ENCODE measurements at places on chromosomes 4 and X. TPM values are rescaled to one million over a fixed set of nuclear protein-coding genes. Genes with fewer than 3 reads are reported as not detected.

- no peak overlapping the region for H3K4me3 ChIP-seq
- no peaks in the 10 kb centered on the region for H3K27me3 ChIP-seq
- H3K36me3 ChIP-seq = no peaks in the 10 kb centered on the region
- DNase-seq = no peak
Observed at GRCh38 chr4:124945422-124945821, 232.9 kb upstream of the ANKRD50 start.

DNA sequence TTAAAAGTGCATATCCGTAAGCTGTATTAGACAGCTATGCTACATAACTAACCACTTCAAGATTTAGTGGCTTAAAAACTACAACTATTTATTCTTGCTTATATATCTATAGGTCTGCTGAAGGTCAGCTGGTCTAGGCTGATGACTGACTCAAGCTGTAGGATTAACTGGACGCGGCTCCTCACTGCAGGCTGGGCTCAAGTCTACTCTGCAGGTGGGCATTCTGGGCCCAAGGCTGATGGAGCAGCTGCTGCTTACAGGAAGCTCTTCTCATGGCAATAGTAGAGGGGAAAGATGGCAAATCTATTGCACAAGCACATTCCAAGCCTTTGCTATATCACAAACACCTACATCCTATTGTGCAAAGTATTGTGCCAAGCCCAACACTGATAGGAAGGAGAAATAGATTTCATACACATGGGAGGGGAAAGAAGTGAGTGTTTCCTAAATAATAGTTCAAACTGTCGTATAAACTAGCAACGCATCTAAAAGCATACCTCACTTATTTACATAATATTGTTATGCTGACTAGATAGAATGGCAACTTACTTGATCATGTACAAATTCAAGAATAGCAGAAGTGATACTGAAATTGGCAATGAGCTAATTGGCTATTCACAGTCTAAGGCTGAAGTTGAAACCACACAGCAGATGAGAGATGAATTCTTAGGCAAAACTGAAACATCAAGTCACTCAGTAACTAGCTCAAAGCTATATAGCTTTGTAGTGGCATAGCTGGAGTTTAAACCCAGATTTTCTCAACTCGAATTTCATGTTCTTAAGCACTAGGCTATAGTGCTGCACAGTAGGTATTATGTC is 263.8 kb downstream of the NKX6-1 start:
- H3K4me3 ChIP-seq = no peak overlapping the region
- no peaks in the 10 kb centered on the region for H3K36me3 ChIP-seq
- H3K4me1 ChIP-seq = no peaks in the 10 kb centered on the region
- DNase-seq = no peak

DNA sequence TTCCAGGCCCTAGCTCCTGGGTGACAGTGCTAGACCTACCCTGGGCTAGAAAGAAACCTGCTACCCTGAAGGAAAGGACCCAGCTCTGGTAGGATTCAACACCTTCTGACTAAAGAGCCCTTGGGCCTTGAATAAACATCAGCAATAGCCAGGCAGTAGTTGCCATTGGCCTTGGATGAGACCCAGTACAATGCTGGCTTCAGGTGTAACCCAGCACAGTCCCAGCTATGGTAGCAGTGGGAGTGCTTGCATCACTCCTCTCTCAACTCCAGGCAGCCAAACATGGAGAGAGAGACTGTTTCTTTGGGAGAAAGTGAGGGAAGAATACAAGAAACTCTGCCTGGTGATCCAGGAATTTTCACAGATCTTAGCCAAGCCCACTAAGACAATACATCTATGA is 73.5 kb upstream of the CXorf66 start:
- H3K4me3 ChIP-seq = no peak overlapping the region
- DNase-seq = no peak
- no peak overlapping the region for H3K27ac ChIP-seq
- no peaks in the 10 kb centered on the region for H3K36me3 ChIP-seq

DNA sequence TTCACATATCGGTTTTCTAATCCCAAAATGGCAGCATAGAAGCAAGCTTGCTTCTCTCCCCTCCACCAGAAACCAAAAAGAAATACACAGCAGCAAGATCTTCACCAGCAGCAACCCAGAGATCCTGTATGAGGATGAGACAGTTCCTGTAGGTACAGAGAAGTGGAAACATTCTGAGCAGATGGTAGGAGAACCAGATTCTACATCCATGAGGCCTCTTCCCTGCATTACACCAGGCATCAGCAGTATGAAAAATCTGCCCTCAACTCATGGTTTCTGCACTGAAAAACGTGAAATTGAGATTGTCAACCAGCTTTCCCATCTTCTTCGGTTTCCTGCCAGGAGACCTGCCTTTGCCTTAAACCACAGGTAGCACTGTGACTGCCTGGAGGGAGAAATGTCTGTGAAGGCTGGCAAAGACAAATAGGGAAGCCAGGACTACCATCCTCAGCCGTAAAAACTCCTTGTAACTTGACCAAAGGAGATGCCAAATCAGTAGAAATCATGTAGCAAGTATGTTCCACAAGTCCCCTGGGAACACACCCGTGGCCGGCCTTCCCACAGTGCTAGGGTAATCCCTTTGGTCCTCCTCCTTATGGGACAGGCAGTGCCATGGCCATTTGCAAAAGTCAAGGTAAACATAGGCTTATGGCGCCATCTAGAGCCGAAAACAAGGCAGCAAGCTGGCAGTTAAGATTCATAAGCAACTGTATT is 24.0 kb upstream of the MTHFD2L start:
- no peak overlapping the region for H3K27ac ChIP-seq
- no peak overlapping the region for H3K4me3 ChIP-seq
- no peaks in the 10 kb centered on the region for H3K4me1 ChIP-seq
- H3K27me3 ChIP-seq = no peaks in the 10 kb centered on the region

GRCh38 chr4:76589402-76589801 is 154.4 kb downstream of the SHROOM3 start:
- H3K27ac ChIP-seq = peak overlapping the region; percentile 70
- DNase-seq = no peak
- no peaks in the 10 kb centered on the region for H3K36me3 ChIP-seq
- H3K4me1 ChIP-seq = no peaks in the 10 kb centered on the region
- no peaks in the 10 kb centered on the region for H3K27me3 ChIP-seq
- H3K4me3 ChIP-seq = peak overlapping the region; percentile 35

GRCh38 chrX:48971249-48972219 is at the start of gene KCND1:
KCND1 (minus strand) TSS chrX:48971844; CDS start chrX:48970271, 1,573 bp downstream.
- no peaks in the 10 kb centered on the region for H3K4me1 ChIP-seq
- peak within 1 kb of the TSS; percentile 27 for H3K4me3 ChIP-seq
- peak; percentile 17 for DNase-seq
- H3K36me3 ChIP-seq = no peaks in the 10 kb centered on the region

- H3K27me3 ChIP-seq = no peaks in the 10 kb centered on the region
- no peak overlapping the region for H3K27ac ChIP-seq
- H3K4me3 ChIP-seq = no peak overlapping the region
Observed at GRCh38 chr4:102420563-102421398, 75.5 kb upstream of the SLC39A8 start.

Gene IGSF1
- total RNA-seq = not detected

Gene SLC6A8
- total RNA-seq = 116 TPM

Gene PWWP3B
- not detected for total RNA-seq

Gene LRAT
- 2.8 TPM for total RNA-seq

Gene SUPT20HL1
- not detected for total RNA-seq

All from Peyer's patch (tissue), 4 donors.